ENCODE measurements at places on chromosomes 12 and 14. TPM values are rescaled to one million over a fixed set of nuclear protein-coding genes. Genes with fewer than 3 reads are reported as not detected.
A peak's percentile ranks its signal among the peaks of the same experiment; 100 is the strongest.

DNA sequence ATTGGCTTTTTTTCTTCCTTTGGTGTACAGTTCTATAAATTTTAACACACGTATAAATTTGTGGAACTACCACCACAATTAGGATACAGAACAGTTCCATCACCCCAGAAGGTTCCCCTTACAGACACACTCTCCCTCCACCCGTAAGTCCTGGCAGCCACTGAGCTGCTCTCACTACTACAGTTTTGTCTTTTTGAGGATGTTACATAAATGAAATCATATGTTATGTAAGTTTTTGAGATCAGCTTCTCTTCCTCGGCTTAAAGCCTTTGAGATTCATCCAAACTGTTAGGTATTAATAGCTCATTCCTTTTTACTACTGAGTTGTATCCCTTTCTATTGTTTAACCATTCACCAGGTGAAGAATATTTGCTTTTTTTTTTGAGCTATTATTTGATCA is 74.3 kb upstream of the SLC24A4 start:
- no peak for DNase-seq

- DNase-seq, result no peak
These were observed 301.5 kb upstream of the DIO3 start for GRCh38 chr14:101259748-101260147.

DNA sequence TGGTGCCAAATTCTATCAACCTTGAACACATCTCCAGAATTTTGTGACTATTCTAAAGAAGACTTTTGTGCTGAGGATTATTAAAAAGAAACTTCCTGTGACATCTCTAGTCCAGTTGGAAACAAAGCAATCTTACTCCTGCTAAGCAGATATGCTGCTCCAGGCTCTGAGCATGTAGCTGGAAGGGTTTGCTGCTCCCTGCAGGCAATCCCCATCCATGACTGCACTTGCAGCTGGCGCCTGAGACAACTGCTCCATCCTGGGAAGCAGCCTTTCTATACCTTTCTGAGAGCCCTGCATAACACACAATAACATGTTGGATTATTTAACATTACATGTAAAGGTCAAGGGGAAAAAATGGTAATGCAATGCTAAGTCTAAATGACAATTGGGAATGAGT is 105.1 kb downstream of the NDUFA12 start:
- no peak for DNase-seq

- no peak for DNase-seq
These were observed 474.3 kb downstream of the VRK1 start for GRCh38 chr14:97271451-97271960.

DNA sequence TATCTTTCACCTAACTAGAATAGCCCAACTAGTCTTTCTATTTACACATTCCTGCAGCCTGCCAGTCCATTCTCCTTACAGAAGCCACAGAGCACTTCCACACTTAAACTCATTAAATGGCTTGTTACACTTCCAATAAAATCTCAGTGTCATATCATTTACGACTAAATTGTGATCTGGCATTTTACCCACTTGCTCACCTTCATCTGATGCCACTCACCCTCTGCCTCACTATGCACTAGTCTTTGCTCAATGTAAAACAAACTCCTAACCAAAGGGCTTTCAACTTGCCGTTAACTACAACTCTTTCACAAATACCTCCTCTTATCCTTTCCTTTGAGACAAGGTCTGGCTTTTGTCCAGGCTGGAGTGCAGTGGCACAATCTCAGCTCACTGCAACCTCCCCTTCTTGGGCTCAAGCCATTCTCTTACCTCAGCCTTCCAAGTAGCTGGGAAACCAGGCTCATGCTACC is 24.1 kb downstream of the YAF2 start:
- no peak for DNase-seq

Gene PLBD1
- 74.1 TPM for total RNA-seq

DNA sequence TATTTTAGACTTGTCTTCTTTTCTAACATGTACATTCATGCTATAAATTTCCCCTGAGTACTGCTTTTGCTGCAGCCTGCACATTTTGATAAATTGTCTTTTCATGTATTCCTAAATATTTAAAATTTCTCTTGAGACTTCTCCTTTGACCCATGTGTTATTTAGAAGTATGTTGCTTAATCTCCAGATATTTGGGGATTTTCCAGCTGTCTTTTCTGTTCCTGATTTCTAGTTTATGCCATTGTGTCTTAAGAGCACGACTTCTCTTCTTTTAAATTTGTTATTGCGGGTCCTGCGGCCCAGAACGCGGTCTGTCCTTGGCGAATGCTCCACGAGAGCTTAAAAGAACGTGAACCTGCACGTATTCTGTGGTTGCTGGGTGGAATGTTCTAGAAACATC is 136.4 kb downstream of the KIF26A start:
- no peak for DNase-seq

GRCh38 chr12:122979908-122980182 is 636 bp upstream of the ARL6IP4 start:
- no peak for DNase-seq

GRCh38 chr12:52260361-52261207 is 13.9 kb upstream of the KRT86 start:
- no peak for DNase-seq

DNA sequence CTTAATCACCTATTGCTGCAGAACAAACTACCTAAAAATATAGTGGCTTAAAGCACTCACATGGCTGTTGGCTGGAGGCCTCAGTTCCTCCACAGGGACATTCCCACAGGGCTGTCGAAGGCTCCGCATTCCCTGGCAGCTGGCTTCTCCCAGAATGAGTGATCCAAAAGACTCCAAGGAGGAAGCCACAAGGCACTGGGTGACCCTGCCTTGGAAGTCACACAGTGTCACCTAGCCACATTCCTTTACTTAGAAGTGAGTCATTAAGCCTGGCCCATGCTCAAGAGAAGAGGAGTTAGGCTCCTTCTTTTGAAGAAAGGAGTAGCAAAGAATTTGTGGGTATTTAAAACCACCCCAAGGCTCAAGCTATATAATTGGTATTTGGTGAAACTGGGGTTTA is 63.9 kb upstream of the MAP1LC3B2 start:
- no peak for DNase-seq

- no peak for DNase-seq
These were observed 72.3 kb upstream of the KRAS start for GRCh38 chr12:25322918-25323531.

Gene CGRRF1
- 24.1 TPM for total RNA-seq

- DNase-seq, result peak; percentile 39
These were observed 2.1 kb upstream of the SLC11A2 start for GRCh38 chr12:51028126-51028812.

Gene ASB2
- total RNA-seq, result 63.1 TPM

Gene SLC25A47
- not detected for total RNA-seq

GRCh38 chr12:121110211-121110940 is 22.3 kb upstream of the P2RX7 start:
- peak; percentile 61 for DNase-seq

DNA sequence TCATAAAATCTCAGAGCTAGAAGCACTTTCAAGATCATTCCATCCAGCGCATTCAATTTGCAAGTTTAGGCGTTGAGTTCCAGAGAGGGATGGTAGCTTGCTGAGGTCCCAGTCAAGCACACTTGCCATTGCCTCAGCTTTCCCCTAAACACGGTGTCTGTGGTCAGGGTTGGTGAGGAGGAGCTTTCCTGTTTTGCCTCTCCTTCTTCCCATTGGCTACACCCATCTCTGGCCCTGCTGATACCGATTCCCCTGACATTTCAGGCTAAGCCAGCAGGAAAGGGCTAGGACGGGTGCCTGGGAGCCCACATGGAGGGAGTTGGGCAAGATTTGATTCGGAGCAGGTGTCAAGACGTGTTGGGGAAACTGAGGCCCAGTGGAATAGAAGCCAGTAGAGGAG is 9.1 kb downstream of the NFATC4 start:
- DNase-seq, result no peak

DNA sequence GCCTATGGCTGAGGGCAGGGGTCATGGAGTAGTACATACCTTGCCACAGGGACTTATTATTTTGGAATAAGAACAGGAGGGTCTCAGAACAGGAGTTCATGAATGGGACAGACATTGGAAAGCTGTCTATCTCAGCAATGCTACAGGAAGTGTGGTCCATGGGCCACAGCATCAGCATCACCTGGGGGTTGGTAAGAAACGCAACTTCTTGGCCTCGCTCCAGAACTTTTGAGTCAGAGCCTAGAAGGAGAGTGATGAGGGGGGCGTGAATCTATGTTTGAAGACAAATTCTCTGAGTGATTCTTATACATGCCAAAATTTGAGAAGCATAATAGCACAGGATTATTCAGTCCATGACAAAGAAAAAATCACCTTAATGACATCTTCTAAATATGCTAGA is 156.6 kb downstream of the RPAP3 start:
- DNase-seq, result no peak

Gene SLC10A1
- not detected for total RNA-seq

DNA sequence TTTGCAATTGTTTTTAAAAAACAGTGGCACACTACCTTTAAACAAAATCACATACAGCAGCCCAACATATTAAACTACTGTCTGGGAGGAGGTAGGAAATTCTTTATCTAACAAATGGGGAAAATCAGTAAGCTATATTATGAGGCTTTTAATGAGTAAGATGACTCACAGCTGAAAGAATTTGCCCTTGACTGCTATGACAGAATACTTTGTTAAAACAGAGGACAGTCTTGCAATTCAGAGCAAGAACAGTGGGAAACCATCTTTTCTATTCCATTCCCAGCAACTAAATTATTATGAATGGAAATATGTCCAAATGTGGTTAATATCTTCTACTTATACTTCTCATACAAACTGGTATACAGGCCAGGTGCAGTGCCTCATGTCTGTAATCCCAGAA is 49.2 kb upstream of the SGPP1 start:
- DNase-seq, result no peak

DNA sequence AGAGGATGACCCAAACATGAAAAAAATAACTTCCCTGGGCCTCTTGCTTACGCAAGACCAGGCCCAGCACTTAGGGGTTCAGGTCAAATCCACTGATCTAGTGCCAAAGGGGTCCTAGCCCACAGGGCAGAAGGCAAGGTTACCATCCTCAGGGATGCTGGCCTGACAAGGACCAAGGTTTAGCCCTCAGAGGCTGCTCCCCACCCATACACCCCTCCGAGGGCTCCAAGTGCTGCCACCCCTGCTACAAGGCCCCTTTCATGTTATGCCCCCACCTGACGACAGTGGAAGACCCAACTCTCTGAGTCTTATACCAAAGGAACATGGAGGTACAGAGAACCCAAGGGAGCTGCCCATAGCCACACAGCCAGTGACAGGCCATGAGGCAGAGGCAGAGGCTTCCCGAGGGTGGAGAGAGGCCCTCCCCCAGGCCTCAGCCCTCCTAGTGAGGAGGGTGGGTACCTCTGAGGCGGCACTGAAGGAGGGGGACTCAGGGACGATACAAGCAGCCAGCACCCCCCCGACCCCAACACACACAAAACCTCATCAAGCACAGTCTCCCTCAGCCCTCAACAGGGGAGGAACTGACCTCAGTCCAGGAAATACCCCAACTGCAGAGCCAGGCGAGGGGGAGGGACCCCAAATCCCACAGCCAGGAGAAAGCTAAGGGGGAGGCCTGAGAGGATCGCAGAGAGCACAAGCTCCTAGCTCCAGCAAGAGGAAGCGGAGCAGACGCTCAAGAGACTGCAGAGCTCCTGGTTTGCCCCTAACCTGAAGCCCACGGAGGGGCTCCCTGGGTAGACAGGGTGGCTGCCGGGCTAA is 37.0 kb downstream of the ANAPC7 start:
- no peak for DNase-seq

GRCh38 chr12:552466-552865 is 92.7 kb downstream of the B4GALNT3 start:
- no peak for DNase-seq

Gene METAP2
- 48.2 TPM for total RNA-seq

DNA sequence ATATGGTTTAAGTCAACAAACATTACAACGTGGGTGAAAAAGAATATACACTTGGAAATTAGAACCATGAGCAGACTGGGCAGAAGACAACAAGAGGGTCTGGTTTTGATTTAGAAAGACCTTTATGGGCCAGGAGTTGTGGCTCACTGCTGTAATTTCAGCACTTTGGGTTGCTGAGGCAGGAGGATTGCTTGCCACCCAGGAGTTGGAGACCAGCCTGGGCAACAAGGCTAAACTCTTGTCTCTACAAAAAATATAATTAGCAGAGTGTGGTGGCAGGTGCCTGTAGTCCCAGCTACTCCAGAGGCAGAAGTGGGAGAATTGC is 2.7 kb upstream of the NFKBIA start:
- no peak for DNase-seq

DNA sequence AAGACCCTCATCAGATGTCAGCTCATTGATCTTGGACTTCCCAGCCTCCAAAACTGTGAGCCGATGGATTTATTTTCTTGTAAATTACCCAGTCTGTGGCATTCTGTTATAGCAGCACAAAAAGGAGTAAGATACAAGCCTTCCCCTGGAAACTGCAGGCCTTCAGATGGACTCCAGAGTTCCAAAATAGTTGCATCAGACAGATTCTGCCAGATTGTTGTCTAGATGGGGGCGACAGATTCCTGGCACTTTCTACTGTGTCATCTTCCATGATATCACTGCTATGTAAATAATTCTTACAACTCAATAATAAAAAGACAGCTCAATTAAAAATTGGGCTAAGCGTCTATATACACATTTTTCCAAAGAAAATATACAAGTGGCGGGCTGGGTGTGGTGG is 17.2 kb upstream of the MARK3 start:
- DNase-seq, result no peak

GRCh38 chr12:130354407-130354806 is 16.7 kb downstream of the PIWIL1 start:
- no peak for DNase-seq

- DNase-seq, result no peak
These were observed 1217.4 kb upstream of the FLRT2 start for GRCh38 chr14:84312551-84312950.

- DNase-seq, result no peak
These were observed 28.5 kb upstream of the ANO2 start for GRCh38 chr12:5973461-5974115.

Gene CBX5
- 127 TPM for total RNA-seq

Gene TMEM117
- total RNA-seq, result 4.2 TPM

Gene TAS2R46
- total RNA-seq, result 2.7 TPM

DNA sequence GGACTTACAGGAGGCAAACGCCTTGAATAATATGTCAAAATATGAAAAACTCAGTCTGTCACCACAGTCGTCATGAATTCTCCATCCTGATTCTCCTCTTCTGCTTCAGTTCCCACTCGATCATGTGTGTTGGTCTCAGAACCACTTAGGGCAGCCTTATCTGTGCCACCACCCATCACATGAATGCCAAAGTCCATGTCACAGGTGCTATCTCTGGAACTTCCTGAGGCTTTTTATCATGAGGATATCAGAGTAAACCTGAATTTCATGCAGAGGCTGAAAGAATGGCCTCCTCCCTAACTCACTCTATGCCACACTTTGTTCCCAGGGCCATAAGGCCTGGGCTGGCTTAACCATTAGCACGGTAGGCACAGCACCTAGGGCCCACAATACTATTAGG is 28.8 kb upstream of the MAP3K9 start:
- DNase-seq, result no peak

DNA sequence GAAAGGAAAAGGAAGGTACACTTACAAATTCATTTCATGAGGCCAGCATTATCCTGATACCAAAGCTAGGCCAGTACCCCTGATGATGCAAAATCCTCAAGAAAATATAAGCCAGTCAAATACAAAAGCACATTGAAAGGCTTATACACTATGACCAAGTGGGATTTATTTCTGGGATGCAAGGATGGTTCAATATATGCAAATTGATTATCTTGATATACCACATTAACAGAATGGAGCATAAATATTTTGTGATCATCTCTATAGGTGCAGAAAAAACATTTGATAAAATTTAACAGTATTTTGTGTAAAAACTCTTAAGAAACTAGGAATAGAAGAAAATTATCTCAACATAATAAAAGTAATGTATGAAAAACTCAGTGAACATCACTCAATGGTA is 97.0 kb upstream of the BCAT1 start:
- no peak for DNase-seq

- DNase-seq, result no peak
These were observed 69.6 kb upstream of the KRAS start for GRCh38 chr12:25320123-25321006.
